ENCODE measurements at places on chromosomes 3 and 15.

DNA sequence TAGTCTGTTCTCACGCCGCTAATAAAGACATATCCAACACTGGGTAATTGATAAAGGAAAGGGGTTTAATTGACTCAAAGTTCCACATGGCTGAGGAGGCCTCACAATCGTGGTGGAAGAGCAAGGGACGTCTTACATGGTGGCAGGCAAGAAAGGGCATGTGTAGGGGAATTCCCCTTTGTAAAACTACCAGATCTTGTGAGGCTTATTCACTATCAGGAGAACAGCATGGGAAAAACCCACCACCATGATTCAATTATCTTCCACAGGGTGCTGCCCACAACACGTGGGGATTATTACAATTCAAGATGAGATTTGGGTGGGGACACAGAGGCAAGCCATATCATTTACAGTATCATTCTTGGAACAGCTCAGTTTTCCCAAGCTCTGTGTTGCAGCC, 268.0 kb downstream of the SUCLG2 start:
- H3K4me3 ChIP-seq = no peak overlapping the region
- H3K36me3 ChIP-seq = no peaks in the 10 kb centered on the region
- peaks cover 8% of the 10 kb centered on the region for H3K4me1 ChIP-seq
- DNase-seq = no peak

GRCh38 chr3:71104556-71104955, 479.0 kb downstream of the FOXP1 start:
- H3K27ac ChIP-seq = no peak overlapping the region
- H3K4me1 ChIP-seq = no peaks in the 10 kb centered on the region
- no peak overlapping the region for H3K4me3 ChIP-seq
- DNase-seq = no peak
- no peaks in the 10 kb centered on the region for H3K36me3 ChIP-seq
- H3K27me3 ChIP-seq = no peaks in the 10 kb centered on the region

DNA sequence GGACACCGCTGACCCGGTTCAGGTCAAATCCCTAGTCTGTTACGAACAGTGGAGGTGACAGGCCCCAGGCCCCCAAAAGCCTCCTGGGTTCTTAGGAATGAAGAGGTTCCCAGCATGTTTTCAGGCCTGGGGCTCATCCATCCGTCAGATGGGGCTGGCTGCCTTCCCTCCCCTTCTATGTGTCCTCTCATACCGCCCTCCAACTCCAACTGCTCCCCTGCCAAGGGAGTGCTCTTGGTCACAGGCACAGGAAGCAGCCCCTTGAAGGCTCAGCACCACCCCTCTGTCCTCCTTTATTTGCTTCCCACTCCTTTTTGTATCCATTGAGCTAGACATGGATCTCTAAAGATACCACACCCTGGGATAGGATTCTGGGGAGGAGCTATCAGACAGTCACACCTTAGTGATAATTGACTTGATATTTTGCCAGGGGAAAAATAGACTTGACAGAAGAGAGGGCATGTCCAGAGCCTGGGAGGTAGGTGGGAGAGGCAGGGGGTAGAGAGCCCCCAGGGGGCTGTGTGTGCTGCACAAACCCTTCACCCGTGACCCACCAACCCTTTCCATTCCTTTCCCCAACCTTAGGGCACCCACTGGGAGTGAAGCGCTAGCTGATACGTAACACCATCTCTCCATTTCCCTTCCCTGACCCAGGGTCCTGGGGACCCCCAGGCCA, 10.7 kb upstream of the CSPG4 start:
- no peaks in the 10 kb centered on the region for H3K4me1 ChIP-seq
- no peaks in the 10 kb centered on the region for H3K27me3 ChIP-seq
- no peak overlapping the region for H3K4me3 ChIP-seq
- no peak for DNase-seq

- H3K4me1 ChIP-seq = no peaks in the 10 kb centered on the region
- no peaks in the 10 kb centered on the region for H3K27me3 ChIP-seq
- no peak overlapping the region for H3K4me3 ChIP-seq
- H3K36me3 ChIP-seq = no peaks in the 10 kb centered on the region
Observed at GRCh38 chr3:46062679-46063078, 35.4 kb upstream of the XCR1 start.

All from H1 (cell line).